ENCODE measurements at places on chromosomes 6 and 20.

- DNase-seq: no peak
Measured at GRCh38 chr20:43532416-43533055, 25.0 kb downstream of the L3MBTL1 start.

DNA sequence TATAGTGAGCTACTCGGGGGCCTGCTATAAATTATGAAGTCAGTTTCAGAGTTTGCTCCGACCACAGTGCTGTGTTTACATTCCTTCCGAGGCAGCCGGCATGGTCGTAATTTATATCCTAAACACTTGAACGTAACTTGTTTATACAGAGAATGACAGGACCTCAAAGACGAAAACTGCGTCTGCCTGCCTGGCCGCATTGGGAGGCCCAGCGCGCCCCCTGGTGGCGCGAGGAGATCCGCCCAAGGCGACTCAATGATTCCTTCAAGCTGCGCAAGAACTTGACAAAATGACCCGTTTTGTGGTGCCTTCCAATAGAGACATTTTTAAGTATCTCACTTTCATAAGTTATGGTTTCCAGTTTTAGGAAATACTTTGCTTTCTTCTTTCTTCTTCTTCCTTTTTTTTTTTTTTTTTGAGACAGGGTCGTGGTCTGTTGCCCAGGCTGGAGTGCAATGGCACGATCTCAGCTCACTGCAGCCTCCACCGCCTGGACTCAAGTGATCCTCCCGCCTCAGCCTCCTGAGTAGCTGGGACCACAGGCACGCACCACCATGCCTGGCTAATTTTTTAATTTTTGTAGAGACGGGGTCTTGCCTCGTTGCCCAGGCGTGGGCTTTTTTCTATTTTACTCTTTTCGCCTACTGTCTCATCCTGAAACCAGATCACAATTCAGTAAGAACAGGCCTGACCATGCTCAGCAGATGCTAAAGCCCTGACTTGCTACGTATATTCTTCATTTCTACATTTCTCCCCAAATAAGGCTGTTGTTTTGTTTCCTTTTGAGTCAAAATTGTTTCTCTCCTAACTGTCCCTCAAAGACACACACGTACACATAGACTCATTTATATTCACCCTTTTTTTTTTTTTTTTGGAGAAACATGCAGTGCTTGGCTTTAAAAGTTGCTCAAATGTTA is 7.8 kb downstream of the FOXF2 start:
- no peak for DNase-seq

- DNase-seq: no peak
Measured at GRCh38 chr6:116008470-116009243, 52.0 kb downstream of the FRK start.

GRCh38 chr6:150025201-150025917 is at the start of gene RAET1L:
Gene RAET1L (minus strand): TSS chr6:150025532. CDS start chr6:150025471, 61 bp downstream.
- DNase-seq: no peak

- DNase-seq: no peak
Measured at GRCh38 chr20:22974354-22974753, 60.8 kb upstream of the SSTR4 start.

DNA sequence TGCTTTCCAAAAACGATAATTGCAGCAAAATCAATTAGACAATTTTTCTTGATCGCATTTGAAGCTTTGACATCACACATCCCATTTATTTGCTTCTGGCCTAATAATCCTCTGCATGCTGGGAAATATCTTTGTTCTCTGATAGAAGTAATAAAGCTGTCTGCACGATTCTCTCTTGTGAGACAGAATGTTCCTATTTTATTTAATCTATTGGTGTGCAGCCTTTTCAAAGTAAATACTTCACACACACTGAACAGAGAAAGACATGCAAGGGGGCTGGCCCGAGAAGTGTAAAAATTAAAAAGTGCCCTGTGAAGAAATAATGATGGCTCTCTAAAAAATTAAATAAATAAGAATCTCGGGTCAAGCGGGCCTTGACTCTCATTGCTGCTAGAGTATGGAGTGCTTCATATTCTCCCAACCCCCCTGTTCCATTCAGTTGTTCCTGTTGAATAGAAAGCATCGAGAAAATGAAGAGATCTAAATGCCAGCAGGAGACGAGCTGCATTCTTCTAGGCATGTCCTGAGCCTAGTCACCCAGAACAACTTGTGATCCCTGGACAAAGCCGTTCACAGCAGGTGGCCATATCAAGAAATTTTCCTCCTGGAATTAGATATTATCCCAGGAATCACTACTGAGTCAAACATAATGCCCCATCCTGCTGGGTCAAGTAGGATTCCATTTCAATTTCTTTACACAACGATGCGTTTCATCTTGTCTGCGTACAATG is 625.9 kb upstream of the EPHA7 start:
- DNase-seq: no peak

DNA sequence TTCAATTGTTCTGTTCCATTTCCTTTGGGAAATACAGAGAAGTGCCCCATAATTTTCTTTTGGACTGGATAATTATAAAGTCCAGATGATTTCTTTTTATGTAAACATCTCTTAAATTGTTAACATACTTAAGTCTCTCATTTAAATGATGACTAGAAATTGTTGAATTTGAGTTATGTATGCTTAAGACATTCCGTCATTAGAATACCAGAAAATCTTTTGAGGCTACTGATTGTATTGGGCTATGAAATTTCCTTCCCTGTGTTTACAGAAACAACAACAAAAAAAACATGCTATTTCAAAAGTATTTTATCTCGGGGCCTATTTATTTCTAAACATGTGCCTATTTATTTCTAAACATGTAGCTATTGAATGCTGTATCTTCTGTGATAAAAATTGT is 125.4 kb downstream of the SH3BGRL2 start:
- no peak for DNase-seq

DNA sequence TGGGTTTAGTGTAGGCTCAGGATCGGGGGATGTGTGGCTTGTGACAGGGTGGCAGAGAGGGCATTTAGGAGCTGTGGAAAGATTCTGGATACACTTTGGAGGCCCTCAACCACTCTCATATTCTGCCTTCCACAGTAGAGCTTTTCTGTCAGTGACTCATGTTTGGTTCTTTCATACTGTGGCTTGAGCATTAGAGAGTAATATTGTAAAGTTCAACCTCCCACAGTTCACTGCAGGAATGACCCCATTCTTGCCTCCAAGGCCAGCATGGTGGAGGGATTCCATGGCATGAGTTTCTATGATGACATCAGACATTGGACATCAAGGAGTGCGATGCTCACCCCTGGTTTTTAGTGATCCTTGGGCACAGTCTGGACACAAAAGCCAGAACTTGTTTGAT is 50.9 kb downstream of the DTD1 start:
- DNase-seq: no peak

- no peak for DNase-seq
Measured at GRCh38 chr20:47927385-47927851, 142.1 kb upstream of the SULF2 start.

GRCh38 chr20:51237278-51237677 is 214.4 kb upstream of the KCNG1 start:
- DNase-seq: no peak

GRCh38 chr6:43773050-43773979 is 3.3 kb downstream of the VEGFA start:
- DNase-seq: peak; percentile 38

- DNase-seq: no peak
Measured at GRCh38 chr20:44990957-44991356, 24.6 kb downstream of the STK4 start.

- DNase-seq: no peak
Measured at GRCh38 chr6:7163661-7164071, 55.9 kb downstream of the RREB1 start.

- DNase-seq: no peak
Measured at GRCh38 chr6:121187200-121187832, 147.0 kb downstream of the TBC1D32 start.

DNA sequence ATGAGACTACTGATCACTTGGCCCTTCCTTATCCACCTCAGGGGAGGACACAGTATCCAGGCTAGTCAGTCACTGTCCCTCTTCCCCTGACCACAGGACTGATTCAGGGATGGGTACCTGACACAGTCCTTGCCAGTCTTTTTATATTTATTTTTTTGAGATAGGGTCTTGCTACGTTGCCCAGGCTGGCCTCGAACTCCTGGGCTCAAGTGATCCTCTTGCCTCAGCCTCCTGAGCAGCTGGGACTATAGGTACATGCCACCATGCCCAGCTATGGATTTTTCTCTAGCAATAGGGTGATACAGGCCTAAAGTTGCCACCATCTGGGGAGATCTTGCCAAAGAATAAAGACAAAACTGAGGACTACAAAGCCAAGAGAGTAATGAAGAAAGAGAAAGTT is 10.2 kb downstream of the TUBB2B start:
- DNase-seq: no peak

DNA sequence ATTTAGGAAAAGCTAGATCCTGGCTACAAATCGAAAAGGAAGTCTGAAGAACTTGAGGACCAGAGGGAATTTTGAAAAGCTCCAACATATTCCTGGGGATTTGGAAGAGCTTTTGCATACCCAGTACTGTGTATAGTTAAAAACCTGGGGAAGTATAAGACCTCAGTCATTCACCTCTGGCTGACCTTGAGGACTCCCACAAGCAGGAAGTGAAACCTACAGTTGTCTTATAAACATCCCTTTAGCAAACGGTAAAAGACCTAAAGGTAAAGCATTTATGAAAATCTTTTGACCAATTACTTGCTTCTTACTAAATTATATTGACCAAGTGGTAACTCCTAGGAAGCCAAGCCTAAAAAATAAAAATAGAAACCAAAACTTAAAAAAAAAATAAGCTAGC is 175.0 kb downstream of the HAO1 start:
- no peak for DNase-seq

DNA sequence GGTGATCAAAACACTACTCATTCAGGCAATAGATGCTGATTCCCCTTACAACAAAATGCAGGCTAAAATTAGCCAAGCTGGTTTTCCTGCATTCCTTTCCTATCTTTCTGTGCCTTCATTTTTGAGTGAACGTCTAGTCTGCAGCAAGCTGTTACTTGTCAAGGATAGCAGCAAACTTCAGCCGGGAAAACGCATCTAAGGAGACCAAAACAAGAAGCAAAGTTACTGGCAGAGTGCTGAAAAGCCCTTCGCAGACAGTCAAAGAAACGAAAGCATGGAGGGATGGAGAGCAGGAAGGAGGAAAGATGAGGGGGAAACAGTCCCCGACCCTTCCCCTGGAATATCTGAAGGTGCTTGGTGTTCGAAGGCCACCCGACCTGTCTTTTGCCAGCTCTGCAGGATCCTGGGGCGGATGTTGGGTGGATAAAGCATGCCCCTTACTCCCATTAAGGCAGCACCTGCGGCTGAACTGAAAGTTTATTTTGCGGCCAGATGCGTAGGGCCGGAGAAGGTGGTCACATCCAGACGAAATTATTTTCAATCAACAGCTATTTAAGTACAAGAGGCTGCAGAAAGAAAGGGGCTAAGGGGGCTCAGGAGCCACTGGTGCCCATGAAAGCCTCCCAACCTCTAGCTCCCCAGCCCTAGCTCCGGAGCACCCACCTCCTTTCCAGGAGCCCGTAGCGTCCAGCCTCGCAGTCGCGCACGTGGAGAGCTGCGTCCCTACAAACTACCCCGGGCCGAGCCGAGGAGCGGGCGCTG is 538 bp downstream of the FERMT1 start:
- no peak for DNase-seq

DNA sequence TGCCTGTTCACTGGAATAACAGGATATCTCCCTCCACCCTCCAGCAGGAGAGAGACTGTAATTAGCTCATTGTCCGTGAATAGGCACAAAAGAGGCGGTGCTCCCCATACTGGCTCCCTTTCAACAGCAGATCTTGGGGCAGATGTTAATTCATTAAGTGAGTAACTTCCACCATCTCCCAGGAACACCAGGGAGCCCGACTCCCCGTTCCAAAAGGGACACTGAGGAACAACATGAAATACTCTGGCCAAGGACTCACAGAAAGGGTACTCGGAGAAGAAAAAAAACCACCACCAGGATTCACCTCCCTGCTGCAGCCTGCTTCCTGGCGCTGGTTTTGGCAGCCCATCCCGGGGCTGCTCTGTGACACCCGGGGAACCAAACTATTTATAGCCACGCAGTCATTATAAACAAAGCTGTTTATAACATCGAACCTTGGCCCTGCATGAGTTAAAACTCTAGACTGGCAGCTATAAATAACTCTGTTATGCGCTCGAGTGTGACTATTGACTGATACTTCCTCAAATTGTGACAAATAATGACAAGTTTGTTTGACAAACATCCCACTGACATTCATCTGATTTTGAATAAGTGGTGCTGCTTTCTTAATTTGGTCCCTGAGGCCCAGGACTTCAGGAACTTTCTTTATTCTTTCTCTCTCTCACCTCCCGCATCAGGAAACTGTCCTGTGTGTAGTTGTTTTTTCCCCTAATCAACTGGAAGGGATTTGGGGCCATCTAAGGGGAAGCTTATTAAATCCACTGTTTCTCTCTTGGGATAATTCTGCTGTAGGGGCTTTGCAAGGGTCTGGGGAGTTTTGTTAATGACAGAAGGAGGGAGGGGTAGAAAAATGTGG is 521.6 kb downstream of the CD83 start:
- DNase-seq: no peak

GRCh38 chr6:20800229-20800628 is 266.0 kb downstream of the CDKAL1 start:
- no peak for DNase-seq

DNA sequence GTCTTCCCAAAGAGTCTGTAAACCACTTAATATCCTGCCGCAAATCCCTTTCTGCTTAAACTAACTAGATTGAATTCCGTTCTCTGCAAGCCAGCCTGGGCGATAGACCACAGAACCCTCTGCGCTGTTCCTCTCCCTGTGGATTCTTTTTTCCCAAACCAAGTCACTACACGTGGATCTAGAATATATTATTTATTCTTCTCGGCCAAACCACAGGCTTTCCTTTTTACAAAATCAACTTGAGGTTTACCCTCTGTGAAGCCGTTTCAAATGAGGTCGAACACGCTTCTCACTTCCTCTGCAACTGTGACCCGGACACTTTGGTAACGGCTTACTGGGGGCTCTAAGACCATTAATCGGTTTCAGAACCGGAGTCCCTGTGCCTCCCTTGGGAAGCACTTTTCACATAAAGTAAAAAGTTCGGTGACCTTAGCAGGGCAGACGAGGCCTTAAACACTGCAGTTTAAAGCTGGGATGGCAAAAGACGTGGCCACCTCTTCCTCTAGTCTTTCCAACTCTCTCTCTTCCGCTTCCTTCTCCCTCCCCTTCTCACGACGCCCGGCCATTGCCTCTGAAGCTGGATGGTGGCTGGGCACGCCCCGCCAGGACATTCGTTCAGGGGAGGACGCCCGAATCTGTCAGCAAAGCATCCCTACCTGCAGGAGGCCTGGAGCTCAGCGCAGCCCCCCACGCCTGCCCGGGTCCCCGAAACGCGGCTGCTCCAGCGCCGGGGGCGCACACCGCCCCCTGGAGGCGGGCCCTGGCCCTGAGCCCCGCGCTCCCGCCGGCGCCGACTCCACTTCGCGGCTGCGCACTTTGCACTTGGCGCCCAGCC is 55.0 kb upstream of the FOXC1 start:
- peak; percentile 70 for DNase-seq

DNA sequence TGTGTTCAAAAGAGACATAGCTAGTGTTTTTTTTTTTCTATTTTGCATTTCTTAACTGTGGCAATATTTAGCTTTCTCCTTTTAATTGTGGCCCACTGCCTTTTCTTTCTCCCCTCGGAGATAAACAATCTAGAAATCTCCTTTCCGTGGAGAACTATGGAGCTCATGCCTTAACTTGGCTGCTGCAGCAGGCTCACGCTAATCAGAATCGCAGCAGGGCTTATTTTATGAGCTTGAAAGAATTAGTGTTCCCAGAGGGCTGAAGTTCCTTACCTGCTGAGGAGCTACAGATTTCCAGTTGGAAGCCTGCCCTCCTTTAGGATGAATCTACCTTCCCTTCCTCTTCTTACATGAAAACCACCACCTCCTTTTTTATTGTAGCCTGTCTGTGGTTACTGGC is 35.6 kb downstream of the CTNNBL1 start:
- DNase-seq: no peak

- DNase-seq: no peak
Measured at GRCh38 chr6:125918230-125918629, 38.3 kb upstream of the HINT3 start.

Measured in dorsolateral prefrontal cortex (tissue), 122 donors.